Osteoblast (primary cell): ENCODE measurements at places on chromosomes 6 and 20. TPM values are rescaled to one million over a fixed set of nuclear protein-coding genes. Genes with fewer than 3 reads are reported as not detected.

DNA sequence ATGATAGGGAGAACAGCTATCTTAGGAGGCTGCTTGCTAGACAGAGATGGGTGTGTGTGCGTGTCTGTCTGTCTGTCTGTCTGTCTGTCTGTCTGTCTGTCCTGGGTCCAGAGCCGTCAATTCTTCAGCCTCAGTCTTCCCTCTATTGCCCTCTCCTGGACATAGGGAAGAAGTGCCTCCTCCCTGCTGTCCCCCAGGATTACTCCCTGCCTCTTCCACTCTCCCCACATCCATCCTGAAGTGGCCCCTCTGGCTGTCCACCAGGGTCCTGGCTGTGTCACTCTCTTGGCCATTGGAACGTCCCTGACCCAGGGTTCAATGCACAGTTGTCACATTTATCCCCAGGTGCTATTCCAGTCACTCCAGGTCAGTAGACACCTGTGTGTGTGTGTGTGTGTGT lies 10.2 kb downstream of the TREML2 start:
- DNase-seq, result no peak

ANGPT4 gene
- under 0.01 TPM in 2 replicates for total RNA-seq

CD24 gene
- total RNA-seq, result 3.3 and 4.1 TPM in 2 replicates

VIP gene
- total RNA-seq, result not detected in 2 replicates

GABRR1 gene
- total RNA-seq, result not detected in 2 replicates

OR2J3 gene
- total RNA-seq, result not detected in 2 replicates

DNA sequence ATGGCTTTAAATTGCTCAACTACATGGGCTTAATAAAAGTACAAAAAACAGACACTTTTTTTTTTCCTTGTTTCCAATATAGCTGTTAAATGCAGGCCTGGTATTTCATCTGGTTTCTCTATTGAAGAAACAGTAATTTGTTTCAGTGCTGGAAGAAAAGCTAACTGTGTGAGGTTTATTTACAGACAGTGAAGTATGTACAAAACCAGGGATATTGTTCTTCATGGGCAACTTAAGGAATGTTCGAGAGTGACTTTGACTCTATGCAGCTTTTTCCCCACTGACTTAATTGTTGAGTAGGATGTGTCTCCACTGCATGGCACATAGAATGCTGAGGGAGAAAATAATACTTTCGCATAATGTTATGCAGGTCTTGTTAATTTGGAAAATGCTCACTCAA lies 31.0 kb upstream of the PRL start:
- no peak for DNase-seq

LPIN3 gene
- total RNA-seq, result 9.0 and 10.3 TPM in 2 replicates

- DNase-seq, result no peak
These were observed 14.0 kb downstream of the GATA5 start for GRCh38 chr20:62461834-62462233.

GRCh38 chr6:13733178-13733887 lies 21.7 kb upstream of the RANBP9 start:
- DNase-seq, result peak; percentile 91

COL12A1 gene
- 1,393 and 1,591 TPM in 2 replicates for total RNA-seq

- DNase-seq, result no peak
These were observed 6.4 kb downstream of the TP53INP2 start for GRCh38 chr20:34710568-34710839.

DNA sequence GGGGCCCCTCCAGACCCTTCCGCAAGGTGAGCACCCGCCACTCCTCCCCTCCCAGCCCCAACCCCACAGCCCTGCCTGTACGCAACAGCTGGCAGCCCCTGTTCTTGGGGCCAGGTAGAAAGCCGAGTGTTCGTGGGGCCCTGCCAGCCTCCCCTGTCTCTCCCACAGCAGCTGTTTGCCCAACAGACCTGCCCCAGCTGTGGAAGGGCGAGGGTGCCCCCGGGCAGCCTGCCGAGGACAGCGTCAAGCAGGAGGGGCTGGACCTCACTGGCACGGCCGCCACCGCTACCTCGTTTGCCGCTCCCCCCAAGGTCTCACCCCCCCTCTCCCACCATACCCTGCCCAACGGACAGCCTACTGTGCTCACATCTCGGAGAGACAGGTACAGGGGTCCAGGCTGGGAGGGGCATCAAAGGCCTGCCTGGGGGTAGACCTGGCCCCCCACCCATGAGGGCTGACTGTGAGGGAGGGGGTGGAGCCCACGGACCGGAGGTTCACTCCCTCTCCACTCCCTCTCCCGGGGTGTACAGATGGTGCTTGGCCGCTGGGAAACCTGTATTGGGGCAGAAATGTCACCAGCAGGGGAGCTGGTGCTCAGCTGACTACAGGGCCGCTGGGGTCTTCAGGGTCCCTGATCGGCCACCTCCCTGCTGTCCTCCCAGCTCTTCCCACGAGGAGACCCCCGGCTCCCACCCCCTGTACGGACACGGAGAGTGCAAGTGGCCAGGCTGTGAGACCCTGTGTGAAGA lies 41.1 kb downstream of the FOXP4 start:
- no peak for DNase-seq

PTCRA gene
- total RNA-seq, result not detected in 2 replicates

PACRG gene
- total RNA-seq, result 0.59 and 1.4 TPM in 2 replicates

GRCh38 chr20:10060226-10060625 lies 25.4 kb downstream of the ANKEF1 start:
- DNase-seq, result no peak

PLG gene
- total RNA-seq, result 0.36 TPM in 1 of 2 replicates, not detected in the other

HLA-DRB1 gene
- total RNA-seq, result 1.1 and 19.7 TPM in 2 replicates

OPRM1 gene
- not detected in 2 replicates for total RNA-seq

IDH3B gene
- total RNA-seq, result 67.5 and 71.7 TPM in 2 replicates

DNA sequence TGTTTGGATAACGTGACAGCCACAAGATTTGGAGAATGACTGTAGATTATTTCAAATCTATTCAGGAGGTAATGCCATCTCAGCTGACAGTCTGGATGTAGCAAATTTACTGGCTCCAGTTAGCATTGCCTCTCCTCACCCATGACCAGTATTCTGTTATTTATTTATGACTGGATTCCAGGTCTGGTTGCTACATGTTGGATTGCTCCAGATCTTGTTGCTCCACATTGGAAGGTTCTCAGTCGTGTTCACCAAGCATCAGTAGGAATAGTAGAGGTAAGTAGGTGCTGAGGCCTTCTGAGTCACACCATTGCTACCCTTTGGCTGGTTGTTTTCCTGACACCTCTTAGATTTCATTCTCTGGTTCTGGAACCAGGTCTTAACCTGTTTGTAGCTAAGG lies 69.5 kb upstream of the ELOVL5 start:
- peak; percentile 9 for DNase-seq

GRCh38 chr20:38230957-38231526 lies 29.5 kb downstream of the KIAA1755 start:
- no peak for DNase-seq

ZNF311 gene
- 0.88 and 1.1 TPM in 2 replicates for total RNA-seq

EYS gene
- under 0.01 TPM in 2 replicates for total RNA-seq

DNA sequence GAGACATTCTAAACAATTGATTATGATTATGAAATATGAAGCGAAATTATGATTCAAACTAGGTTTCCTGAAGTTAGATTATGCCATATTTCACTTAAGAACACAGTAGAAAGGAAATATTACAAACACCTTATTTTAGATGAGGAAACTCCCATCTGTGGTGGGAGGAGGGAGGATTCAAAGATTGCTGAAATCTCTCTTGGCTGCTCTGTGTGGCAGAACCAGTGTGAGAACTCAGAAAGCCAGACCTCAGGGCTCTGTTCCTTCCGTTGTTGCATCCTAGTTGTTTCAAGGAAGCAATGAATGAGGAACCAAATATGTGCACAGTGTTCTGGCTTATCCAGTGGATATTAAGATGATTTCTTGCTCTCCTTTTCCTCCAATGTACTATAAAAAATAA lies 2.1 kb downstream of the TAAR5 start:
- no peak for DNase-seq
